C1 segment of cervical spinal cord (tissue), 14 donors: ENCODE measurements at places on chromosomes 1 and 21.

DNA sequence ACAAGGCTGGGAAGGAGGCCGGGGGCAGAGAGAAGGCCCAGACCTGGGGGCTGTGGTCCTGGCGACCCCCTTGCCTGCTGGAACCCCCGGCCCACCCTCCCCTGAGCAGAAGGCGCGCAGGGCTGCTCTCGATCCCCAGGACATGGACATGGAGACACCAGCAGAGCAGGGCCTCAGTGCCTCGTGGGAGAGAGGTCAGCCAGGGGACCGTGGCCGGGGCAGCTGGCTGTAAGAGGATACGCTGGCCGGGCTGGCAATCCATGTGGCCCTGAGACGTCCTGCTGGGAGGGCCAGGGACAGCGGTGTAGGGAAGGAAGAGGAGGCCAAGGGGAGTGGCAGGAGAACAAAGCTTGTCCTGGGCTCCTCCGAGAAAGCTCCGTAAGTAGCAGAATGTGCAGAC, 132.2 kb downstream of the CASZ1 start:
- peak; percentile 5 for DNase-seq

DNA sequence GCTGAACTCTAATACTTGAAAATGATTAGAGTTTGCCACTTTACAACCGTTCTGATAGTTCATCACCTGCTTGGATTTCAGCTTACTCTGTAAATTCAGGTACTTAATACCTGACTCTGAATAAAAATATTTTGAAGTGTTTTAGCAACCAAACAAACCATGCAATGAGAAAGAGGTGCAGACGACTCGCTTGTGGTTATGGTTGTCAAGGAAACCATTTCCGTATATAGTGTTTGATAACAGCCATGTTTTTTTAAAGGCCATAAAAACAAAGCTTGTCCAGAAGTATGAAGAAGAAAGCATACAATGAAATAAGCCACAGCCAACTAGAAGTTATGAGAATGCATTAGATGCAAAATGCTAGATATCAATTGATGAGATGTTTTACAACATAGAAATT, 167.2 kb upstream of the HMCN1 start:
- no peak for DNase-seq

DNA sequence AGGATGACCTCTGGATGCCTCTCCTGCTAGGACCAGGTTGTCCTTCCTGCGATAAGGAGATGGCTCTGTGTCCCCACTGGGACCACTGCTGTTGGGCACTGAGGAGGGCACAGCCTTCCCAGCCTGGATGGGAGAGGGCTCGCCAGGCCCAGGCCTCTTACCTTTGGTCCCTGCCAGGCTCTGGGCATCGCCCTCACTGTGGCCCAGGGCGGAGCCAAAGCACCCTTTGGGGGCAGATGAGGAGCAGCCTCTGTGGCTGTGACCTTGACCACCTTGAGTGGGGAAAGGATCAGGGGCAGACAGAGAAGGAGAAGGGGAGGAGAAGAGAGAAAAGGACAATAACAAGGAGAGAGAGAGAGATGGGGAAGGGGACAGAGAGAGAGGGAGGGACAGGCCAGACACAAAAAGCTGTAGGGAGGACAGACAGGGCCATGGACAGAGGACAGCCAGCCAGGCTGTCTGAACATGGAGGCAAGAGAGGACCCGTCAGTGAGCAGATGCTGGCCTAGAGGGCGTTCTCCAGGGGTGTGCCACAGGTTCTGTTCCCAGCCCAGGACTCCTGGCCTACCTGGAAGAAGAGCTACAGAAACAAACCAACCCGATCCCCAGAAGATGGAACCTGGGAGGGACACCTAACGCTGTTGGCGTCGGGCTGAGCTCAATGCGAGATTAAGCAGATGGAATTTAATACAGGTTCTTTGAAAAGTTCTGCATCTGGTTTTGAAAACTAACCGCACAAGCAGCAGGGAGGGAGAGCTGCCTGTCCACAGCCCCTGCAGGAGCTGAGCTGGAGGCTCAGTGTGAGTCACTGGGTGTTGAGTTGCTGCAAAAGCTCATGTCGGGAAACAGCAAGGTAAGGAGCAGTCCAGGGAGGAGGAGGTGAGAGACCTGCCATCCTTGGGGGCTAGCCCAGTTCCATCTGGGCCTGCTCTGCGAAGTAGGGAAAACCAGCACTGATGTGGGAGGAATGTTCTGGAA, 262.1 kb downstream of the PTPRU start:
- DNase-seq: no peak

DNA sequence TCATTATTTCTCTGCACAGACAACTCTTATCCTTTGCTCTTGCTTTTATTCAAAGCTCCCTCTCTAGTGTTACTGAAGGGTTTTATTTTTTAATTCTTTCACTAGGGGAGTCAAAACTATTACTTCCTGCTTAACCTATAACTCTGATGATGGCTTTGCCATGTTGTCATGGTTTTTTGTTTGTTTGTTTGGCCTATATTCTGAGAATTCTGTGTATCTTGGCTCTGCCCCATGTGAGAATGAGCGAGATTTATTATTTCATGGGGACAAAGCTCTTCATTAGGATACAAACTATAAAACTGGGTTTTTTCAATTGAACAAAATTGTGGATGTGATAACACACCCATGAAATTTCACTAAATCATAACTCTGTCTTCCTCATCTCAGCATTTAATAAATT, 190.5 kb upstream of the C1orf105 start:
- DNase-seq: no peak

- no peak for DNase-seq
Observed at GRCh38 chr1:43451701-43452532, 1.8 kb downstream of the HYI start.

- no peak for DNase-seq
Observed at GRCh38 chr1:31791131-31791858, 24.5 kb downstream of the SPOCD1 start.

GRCh38 chr1:201964261-201964660, 9.0 kb downstream of the TIMM17A start:
- DNase-seq: no peak

DNA sequence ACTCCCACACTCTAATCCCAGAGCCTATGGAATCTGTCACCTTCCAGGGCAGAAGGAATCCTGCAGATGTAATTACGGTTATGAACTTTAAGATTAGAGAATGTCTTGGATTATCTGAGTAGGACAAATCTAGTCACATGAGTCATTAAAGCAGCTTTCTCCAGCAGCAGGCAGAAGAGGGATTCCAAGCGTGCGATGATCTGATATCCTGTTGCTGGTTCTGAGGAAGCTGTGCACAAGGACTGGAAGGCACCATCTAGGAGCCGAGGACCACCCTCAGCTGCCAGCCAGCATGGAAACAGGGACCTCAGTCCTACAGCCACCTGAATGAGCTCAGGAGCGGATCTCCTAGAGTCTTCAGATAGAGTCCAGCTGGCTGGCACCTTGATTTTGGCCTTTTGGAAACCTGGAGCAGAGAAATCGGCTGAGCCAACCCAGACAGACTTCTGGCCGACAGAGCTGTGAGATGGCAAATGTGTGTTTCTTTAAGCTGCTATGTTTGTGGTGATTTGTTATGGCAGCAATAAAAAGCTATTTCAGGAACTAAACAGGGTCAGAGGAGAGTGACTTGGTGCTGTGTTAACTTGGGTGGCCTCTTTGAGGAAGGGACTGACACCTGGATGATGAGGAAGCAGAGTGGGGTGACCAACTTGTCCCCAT, 34.5 kb downstream of the LRRN2 start:
- DNase-seq: no peak

GRCh38 chr1:199937161-199937560, 90.3 kb upstream of the NR5A2 start:
- no peak for DNase-seq

- no peak for DNase-seq
Observed at GRCh38 chr1:47921935-47922415, 75.2 kb downstream of the TRABD2B start.

DNA sequence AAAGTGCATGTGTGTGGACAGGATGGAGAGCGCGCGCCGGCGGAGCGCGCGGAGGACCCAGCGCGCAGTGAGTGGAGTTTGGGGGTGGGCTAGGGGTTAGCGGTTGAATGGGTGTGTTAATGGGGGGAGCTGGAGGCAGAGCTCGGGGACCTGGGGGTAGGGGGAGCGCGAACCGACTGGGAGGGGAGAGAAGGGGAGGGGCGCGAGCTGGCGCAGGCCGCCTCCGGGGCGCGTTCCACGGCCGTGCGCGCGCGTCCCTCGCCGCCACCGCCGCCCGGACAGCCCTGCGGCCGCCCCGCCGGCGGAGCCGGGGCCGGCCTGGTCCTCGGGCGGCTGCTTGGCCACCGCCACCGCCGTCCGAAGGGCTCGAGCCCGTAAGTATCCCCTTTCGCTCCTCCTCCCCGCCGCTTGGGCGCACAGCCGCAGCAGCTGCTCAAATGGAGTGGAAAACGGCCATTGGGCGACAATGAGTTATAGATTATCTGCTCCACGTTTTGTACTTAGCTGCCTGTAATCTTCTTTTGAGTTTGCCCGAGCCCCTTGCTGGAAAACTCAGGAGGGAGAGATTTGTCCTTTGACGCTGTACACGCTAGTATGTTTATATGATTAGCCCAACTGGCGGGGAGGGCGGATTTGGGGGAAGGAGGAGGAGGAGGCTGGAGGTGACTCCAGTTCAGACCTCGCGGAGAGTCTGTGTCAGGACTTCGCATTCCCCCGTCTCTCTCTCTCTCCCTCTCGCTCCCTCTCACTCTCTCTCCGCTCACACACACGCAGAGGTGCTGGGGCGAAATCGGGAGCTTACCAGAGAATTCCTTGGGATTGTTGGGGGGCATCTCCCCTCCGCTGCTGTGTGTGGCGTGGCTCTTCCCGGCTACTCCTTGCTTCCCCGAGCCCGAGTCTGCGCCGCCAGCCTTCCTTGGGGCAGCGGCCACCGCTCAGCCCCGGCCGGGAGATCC, at the start of gene ADGRL2:
ADGRL2 (plus strand) TSS at position 240 of the 956 bp plus-strand sequence. CDS start 36,051 bp downstream, outside the sequence.
- no peak for DNase-seq

- no peak for DNase-seq
Observed at GRCh38 chr1:234638832-234639799, 29.1 kb upstream of the IRF2BP2 start.

DNA sequence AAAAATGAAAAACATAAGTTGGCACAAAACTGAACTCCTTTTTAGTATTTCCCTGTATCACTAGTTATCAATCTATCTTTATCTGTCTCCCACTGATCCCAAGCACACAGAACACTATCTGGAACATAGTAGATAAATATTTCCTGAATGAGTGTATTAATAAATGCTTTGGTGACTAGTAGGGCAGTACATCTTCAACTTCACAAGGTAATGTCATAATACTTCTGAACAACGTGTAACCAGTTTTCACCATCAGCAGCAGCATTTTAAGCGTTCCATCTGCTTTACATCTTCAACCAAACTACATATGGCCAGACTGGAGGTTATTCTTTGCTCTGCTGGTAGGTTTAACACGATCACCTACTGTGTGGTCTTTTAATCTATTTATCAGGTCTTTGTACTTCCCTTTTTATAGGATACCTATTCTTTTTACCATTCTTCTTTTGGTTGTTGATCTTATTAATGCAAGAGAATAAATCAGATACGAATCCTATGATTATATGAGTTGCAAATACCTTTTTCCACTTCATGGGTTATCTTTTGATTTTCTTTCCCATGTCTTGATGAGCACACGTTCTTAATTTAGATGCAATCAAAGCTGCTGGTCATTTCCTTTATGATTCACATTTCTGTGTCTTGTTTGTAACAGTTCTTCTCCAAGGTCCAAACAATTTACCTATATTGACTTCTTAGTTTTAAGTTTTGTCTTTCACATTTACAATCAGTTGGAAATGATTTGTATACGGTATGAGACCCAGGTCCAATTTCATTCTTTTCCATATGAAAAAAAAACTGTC, 16.3 kb downstream of the GPBP1L1 start:
- DNase-seq: no peak

DNA sequence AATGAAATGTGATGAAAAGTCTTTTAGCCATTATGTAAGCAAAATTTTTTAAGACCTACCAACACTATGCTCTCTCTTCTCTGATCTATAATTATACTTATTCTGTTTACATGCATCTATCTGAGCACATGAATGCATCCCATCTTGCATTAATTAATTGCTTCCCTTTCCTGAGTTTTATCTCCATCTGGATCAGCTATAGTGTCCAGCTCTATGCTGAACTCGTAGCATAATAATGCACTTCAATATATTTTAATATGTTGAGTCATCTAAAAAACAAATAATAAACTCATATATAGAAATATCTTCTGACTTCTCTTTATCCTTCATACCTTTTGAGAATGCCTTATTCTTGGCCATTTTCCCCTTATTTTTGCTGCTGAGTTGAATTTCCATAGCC, 1097.8 kb downstream of the TTLL7 start:
- no peak for DNase-seq
